Mesothelial cell of epicardium (in vitro differentiated cells): ENCODE measurements at places on chromosomes 4 and X. TPM values are rescaled to one million over a fixed set of nuclear protein-coding genes. Genes with fewer than 3 reads are reported as not detected.

DNA sequence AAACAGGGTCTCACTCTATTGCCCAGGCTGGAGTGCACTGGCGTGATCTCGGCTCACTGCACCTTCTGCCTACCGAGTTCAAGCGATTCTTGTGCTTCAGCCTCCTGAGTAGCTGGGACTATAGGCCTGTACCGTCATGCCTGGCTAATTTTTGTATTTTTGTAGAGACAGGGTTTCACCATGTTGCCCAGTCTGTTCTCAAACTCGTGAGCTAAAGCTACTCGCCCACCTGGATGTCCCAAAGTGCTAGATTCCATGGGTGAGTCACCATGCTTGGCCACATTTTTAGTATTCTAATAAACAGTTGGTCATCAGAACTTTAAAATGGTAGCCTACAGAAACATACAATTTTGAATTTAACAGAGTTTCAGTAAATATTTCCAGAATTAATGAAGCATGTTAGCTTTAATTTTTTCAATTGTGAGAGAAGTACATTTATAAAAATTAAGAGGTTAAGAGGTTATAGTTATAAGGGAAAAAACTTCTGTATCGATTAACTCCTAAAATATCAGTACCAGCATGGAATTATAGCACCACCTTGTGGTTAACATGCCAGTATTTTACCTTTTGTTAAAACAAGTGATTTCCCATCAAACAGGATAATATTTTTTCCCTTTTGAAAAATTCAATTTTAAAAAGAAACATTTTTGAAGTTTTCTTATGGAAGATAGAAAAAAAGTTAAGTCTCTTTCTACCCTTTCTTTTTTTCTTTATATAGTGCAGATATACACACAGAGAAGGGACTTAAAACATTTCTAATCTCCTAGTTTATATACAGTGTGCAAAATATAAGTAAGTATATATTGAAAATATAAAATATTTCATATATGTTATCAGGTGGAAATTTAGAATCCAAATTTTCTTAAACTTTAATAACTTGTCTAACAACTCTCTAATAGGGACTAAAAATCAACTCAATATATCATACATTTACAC lies 35.4 kb downstream of the CEP44 start:
- H3K4me1 ChIP-seq = peaks cover 6% of the 10 kb centered on the region
- no peak overlapping the region for H3K4me3 ChIP-seq
- no peaks in the 10 kb centered on the region for H3K27me3 ChIP-seq
- no peak overlapping the region for H3K27ac ChIP-seq
- H3K36me3 ChIP-seq = peaks cover 5% of the 10 kb centered on the region
- DNase-seq = no peak

Gene ARX
- not detected in 3 replicates for total RNA-seq

GRCh38 chrX:65610481-65610880 lies 57.0 kb upstream of the MSN start:
- no peak for DNase-seq
- H3K27me3 ChIP-seq = no peaks in the 10 kb centered on the region
- H3K36me3 ChIP-seq = no peaks in the 10 kb centered on the region

DNA sequence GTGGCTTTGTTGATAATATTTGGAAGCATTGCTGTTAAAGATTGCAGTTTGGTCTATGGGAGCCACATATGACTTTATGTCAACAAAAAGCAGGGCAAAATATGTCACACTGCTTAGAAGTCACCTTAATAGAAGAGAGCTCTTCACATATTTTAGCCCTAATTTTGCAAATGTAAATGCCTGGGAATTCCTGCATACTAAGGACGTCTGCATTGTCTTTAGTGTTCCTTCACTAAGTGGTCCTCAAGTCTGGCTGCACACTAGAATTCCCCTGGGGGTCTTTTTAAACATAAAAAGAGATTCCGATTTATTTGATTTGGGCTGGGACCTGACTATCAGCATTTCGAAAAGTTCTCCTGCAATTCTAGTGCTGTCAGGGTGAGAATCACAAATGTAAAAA lies 495.1 kb upstream of the FAM241A start:
- H3K4me1 ChIP-seq = peaks cover 18% of the 10 kb centered on the region
- no peaks in the 10 kb centered on the region for H3K36me3 ChIP-seq
- no peaks in the 10 kb centered on the region for H3K27me3 ChIP-seq

Gene BCORL1
- 27.7 to 28.9 TPM (median 28.0 TPM) in 3 replicates for total RNA-seq

Gene FRMPD3
- 0.29 to 0.42 TPM (median 0.38 TPM) in 3 replicates for total RNA-seq

DNA sequence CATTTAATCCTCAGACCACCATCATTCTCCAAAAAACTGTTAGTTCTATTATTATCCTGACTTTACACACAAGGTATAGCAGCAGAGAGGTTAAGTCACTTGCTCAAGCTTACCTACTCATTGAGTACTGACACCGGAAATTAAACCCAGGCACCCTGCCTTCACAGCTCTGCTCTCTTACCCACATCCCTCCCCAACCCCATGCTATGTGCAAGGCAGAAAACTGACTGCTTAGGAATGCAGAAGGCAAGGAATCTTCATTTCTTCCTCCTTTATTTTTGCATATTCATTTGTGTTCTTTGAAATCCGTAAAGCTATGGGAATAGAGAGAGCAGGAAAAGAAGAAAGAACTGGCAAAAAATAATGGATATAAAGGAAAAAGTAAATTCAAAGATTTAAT lies 261.8 kb downstream of the PAPSS1 start:
- no peaks in the 10 kb centered on the region for H3K36me3 ChIP-seq
- no peak overlapping the region for H3K4me3 ChIP-seq
- no peak for DNase-seq
- H3K27me3 ChIP-seq = no peaks in the 10 kb centered on the region
- no peak overlapping the region for H3K27ac ChIP-seq
- peaks cover 4% of the 10 kb centered on the region for H3K4me1 ChIP-seq

Gene GC
- not detected in 3 replicates for total RNA-seq

DNA sequence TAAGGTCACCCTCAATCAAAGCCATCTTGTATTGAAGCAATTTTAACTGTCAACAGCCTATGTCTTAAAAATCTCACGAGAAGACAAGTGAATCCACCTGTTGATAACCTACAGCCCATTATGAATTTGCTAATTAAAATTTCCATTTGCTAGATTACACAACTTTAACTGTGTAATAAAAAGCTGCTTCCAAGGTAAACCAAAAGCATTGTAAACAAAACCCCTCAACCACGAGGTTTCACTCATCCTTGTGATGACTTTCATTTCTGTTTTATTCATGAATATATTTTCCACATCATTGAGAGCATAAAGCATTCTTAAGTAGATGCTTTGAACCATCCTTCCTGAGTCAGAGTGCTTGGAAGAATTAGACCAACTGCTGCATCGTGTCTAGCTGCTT lies 217.5 kb upstream of the GYPA start:
- H3K4me1 ChIP-seq = peaks cover 52% of the 10 kb centered on the region
- DNase-seq = no peak
- H3K36me3 ChIP-seq = no peaks in the 10 kb centered on the region
- H3K27me3 ChIP-seq = peaks cover 41% of the 10 kb centered on the region

DNA sequence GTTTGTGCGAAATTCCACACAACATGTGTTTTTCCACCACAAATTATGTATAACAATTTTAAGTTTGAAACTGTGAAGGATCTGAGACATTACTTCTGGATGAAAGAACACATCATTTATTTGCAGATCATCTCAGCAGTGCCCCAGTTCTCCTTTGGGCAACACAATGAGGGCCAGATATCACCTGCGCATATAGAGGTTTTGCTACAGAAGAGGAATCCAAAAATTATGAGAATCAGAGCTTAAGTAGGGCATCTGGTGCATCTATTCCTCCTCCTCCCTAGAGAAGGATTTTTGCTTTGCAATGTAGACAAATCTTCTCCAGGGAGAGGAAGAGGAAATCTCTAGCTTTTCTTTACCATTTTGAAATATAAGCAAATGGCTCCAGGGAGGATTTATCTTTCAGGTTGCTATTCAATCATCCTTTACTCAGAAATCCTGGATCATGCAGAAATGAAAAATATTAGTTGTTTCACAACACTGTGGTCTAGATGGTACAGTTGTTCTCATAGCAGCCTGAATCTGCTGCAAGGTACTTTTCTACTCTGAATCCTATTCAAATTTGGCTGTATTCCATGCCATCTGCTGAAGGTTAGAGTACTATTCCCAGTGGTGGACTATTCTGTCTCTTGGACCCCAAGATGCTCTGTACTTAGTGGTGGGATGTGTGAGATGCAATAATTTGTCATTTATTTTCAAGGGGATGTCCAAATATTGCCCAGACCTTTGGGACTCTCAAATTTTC lies 132.1 kb downstream of the SNCA start:
- DNase-seq = no peak
- no peak overlapping the region for H3K27ac ChIP-seq
- no peaks in the 10 kb centered on the region for H3K27me3 ChIP-seq
- peaks cover 15% of the 10 kb centered on the region for H3K4me1 ChIP-seq
- no peaks in the 10 kb centered on the region for H3K36me3 ChIP-seq
- H3K4me3 ChIP-seq = no peak overlapping the region

Gene SLC9B2
- total RNA-seq = 12.0 to 13.4 TPM (median 12.1 TPM) in 3 replicates

GRCh38 chr4:73976716-73977115 lies 5.1 kb downstream of the PF4 start:
- peaks cover 13% of the 10 kb centered on the region for H3K27me3 ChIP-seq
- no peak overlapping the region for H3K4me3 ChIP-seq
- no peak for DNase-seq
- H3K36me3 ChIP-seq = no peaks in the 10 kb centered on the region

GRCh38 chr4:112817933-112818593 lies 181.1 kb downstream of the LARP7 start:
- no peaks in the 10 kb centered on the region for H3K36me3 ChIP-seq
- H3K4me1 ChIP-seq = peaks cover 16% of the 10 kb centered on the region
- DNase-seq = peak; percentile 58
- H3K27me3 ChIP-seq = no peaks in the 10 kb centered on the region
- H3K4me3 ChIP-seq = peak overlapping the region; percentile 77

- no peak overlapping the region for H3K4me3 ChIP-seq
- peaks cover 3% of the 10 kb centered on the region for H3K36me3 ChIP-seq
- peaks cover 86% of the 10 kb centered on the region for H3K27me3 ChIP-seq
- DNase-seq = no peak
Observed at GRCh38 chr4:80207664-80208063, 10.4 kb downstream of the PRDM8 start.

- H3K36me3 ChIP-seq = peaks cover 10% of the 10 kb centered on the region
- peaks cover 15% of the 10 kb centered on the region for H3K4me1 ChIP-seq
- no peak for DNase-seq
- no peak overlapping the region for H3K4me3 ChIP-seq
- no peak overlapping the region for H3K27ac ChIP-seq
- no peaks in the 10 kb centered on the region for H3K27me3 ChIP-seq
Observed at GRCh38 chr4:152847376-152847775, 67.6 kb downstream of the ARFIP1 start.

Gene NLGN4X
- total RNA-seq = 22.0 to 24.6 TPM (median 23.5 TPM) in 3 replicates
